Transverse colon (tissue), 4 donors: ENCODE measurements at places on chromosomes 2 and 18.

DNA sequence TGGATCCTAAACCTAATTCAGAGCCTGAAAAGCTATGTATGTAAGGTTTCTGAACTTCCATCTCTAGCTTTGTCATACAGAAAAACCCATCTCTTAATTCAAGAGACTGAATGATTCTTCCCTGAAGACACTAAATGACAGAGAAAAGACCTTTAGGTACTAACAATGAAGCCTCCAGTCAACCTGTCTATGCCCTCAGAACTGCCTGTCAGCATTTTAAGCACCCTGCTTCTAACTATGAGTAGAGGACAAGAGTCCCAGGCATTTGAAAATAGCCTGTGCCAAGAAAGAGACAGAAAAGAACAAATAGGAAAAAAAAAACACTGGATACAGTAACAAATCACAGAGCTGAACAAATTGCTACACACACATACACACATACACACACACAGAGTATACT lies 48.6 kb downstream of the AP1S3 start:
- H3K36me3 ChIP-seq: no peaks in the 10 kb centered on the region
- H3K27ac ChIP-seq: no peak overlapping the region

GRCh38 chr18:25814841-25815458 lies 275.5 kb downstream of the SS18 start:
- peaks cover 4% of the 10 kb centered on the region for H3K27me3 ChIP-seq
- H3K27ac ChIP-seq: no peak overlapping the region
- H3K36me3 ChIP-seq: no peaks in the 10 kb centered on the region
- H3K4me1 ChIP-seq: no peaks in the 10 kb centered on the region

DNA sequence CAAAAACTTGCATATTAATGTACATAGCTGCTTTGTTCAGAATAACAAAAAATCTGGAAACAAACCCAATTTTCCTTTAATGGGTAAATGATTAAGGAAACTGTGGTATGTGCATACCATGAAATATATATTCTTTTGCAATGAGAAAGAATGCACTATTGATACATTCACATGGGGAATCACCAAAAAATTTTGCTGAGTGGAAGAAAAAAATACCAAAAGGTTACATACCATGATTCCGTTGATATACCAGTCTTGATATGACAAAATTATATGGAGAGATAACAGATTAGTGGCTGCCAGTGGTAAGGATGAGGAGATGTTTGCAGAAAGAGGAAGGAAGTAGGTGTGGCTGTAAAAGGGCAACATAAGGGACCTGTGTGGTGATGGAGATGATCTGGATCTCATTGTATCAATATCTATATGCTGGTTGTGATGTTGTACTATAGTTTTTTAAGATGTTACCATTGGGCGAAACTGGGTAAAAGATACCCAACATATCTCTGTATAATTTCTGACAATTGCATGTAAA lies 54.6 kb upstream of the BCL2L11 start:
- H3K27ac ChIP-seq: no peak overlapping the region
- no peak for DNase-seq
- H3K4me3 ChIP-seq: no peak overlapping the region
- peaks cover 11% of the 10 kb centered on the region for H3K4me1 ChIP-seq

DNA sequence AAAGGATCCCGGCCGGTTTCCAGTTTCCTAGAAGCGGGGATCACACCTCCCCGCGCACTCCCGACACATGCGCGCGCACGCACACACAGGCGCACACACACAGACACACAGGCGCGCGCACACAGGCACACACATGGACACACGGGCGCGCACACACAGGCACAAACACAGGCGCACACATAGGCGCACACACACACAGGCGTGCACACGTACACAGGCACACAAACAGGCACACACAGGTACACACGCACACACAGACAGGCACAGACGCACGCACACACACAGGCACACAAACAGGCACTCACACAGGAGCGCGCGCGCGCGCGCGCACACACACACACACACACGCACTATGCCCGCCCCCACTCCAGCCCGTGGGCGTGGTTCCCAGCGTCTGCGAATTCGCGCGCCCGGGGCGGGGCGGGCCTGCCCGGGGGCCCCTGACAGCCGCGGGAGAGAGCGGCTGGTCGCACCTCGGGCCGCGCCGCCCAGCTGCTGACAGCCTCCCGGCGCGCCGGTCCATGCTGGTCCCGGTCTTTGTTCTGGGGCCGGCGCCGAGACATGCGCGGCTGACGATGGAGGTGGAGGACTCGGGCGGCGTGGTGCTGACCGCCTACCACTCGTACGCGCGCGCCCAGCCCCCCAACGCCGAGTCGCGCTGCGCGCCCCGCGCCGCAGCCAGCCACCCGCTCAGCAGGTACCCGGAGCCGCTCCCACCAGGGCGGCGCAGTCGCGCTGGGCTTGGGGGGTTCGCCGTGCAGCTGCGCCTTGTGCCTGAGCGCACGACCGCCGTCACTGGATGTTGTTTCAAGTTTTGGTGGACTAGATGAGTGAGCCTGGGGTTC lies at the start of gene ARHGAP28:
Gene ARHGAP28 (plus strand): TSS at position 470 of the 845 bp plus-strand sequence. CDS start 106 bp downstream, at position 576.
- H3K36me3 ChIP-seq: no peaks in the 10 kb centered on the region
- peak; percentile 60 for DNase-seq
- H3K4me3 ChIP-seq: peak within 1 kb of the TSS; percentile 44
- peaks cover 5% of the 10 kb centered on the region for H3K27me3 ChIP-seq

DNA sequence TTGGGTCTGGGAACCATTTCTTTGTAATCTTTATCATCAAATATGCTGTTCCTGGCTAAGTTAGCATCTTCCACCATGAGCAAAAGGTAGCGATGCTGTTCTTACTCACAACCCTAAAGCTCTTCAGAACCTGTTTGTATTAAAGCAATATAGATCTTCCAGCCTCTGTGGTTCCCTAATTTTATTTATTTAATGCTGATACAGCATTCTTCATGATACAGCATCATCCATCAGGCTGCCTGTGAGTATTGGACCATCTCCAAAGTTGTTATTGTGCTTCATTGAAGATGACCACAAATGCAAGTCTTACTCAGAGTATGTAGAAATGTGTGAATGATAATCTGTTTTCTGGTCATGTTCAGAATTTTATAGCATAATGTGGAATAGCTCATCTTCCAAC lies 40.9 kb upstream of the CTLA4 start:
- no peaks in the 10 kb centered on the region for H3K36me3 ChIP-seq
- no peak for DNase-seq
- no peaks in the 10 kb centered on the region for H3K4me1 ChIP-seq
- no peak overlapping the region for H3K4me3 ChIP-seq
- H3K27ac ChIP-seq: no peak overlapping the region

DNA sequence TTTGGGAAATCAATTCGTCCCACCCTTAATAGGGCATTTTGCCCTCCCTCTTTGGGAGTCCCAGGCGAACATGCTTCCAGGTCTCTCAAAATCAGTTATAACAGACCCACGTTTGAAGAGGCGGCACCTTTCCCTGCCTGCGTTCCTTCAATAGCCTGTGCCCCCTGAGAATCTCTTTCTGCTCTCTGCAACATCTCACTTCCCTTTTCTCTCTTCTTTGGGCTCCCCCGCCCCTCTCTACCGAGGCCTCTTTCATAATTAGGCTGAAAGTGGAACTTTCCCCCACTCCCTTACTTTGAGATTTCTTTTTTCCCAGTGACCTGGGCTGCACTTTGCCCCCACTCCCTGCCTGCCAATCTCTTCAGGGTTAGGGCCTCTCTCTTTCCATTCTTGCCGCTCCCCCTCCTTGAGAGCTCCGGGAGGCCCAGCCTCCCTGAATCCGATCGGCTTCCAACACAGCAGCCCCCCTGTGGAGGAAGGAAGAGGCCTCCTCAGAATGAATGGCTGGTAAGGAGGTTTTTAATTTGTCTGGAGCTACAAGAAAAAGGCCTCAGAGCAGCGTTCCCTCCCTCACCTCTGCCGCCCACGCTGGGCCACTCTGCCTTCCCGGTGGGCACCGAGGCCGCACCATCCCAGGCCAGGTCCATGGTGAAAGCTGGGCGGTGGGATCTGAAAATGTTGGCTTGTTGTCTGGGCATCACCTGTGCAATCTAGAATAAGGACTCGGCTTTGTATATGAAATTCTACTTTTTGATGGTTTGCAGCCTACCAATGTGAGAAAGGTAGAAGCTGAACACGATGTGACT lies 162.6 kb upstream of the SIX3 start:
- no peaks in the 10 kb centered on the region for H3K27me3 ChIP-seq
- DNase-seq: peak; percentile 24
- H3K4me3 ChIP-seq: no peak overlapping the region
- no peaks in the 10 kb centered on the region for H3K4me1 ChIP-seq
- H3K27ac ChIP-seq: peak overlapping the region; percentile 15

DNA sequence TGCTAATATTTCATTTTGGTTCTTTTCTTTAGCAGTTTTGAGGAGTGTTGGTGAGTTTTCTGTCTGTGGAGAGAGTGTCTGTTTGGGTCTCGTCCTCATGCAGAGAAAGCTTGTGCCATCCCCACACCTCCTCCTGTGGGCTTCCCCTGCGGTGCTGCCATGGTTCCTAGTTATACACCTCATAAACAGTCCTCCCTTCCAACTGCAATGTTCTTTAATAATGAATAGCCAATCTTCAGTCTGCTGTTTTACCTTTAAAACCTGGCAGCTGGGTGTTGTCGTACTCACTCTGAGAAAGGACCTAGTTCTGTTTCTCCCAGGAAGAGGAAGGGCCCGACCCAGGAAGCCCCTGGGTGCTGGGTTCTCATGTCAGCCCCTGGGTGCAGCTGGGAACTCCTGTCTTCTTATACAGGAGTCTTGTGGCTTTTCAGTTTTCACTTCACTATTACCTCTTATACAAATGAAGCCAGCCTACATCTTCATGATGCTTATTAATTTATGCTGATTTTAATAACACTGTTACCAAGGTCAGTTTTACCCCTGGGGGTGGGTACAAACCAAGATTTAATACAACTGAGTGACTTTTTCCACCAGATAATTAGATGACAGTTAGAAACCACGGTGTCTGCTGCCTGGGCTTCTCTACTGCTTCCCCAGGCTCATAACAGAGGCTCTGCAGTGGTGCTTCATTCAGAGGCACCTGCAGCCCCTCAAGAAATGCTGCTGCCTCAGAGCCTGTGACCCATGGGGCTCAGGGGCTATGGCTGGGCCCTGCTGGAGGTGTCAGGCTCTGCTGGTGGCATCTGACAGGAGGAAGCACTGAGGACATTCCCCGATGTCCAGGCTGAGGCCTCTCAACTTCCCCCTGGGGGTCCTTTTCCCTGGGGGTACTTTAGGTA lies 59.1 kb downstream of the COA5 start:
- H3K4me1 ChIP-seq: no peaks in the 10 kb centered on the region
- DNase-seq: peak; percentile 31
- no peaks in the 10 kb centered on the region for H3K27me3 ChIP-seq
- H3K27ac ChIP-seq: no peak overlapping the region

DNA sequence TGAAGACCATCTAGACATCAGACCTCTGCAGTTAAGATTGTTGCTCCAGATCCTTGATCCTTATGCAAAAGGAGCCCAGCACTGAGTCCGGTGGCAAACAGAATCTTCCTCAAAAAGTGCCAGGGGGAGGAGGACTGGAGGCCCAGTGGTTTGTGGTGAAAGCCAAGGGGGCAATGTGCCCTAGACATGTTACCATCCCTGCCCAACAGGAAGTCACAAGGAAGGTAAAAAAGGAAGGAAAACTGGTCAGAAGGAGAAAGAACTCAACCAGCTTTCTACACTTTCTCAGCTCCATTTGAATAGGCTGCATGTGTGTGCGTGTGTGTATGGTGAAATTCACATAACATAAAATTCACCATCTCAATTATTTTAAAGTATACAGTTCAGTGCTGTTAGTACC lies 25.0 kb upstream of the KDM3A start:
- no peak for DNase-seq
- no peaks in the 10 kb centered on the region for H3K36me3 ChIP-seq
- H3K4me1 ChIP-seq: no peaks in the 10 kb centered on the region
- no peak overlapping the region for H3K27ac ChIP-seq
- H3K27me3 ChIP-seq: no peaks in the 10 kb centered on the region
- no peak overlapping the region for H3K4me3 ChIP-seq

DNA sequence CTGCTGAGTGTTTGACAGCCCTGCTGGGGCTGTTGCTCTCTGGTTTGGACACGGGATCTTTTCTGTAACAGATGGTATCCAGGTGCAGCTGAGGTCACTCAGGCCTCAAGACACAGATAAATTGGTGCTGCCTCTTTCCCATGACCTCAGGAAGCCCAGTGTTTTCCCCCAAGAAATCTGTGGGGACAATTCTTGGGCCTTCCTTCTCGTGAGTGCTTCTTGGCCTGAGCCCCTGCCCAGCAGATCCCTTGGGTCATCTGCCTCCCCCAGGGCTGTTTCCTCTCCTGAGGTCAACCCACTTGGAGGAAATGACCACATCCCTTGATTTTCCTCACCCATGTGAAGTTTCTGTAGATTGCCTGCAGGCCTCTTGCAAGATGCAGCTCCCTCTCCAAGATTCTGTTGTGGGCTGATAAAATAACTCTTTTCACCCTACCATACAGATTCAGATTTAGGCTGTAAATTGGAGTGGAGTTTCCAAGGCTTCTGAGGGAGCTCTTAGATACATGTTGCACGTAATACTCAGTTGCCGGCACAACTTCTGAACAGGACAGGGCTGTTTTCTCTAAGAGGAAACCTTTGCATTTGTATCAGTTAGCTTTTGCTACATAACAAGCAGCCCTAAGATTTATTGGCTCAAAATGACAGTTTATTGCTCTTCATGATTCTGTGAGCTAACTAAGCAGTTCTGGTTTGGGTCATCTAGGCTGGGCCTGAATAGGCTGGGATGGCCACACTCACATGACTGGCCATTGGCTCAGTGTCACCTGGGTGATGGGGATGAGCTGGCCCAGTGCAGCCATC lies 13.1 kb downstream of the ZAP70 start:
- H3K4me1 ChIP-seq: no peaks in the 10 kb centered on the region
- no peak overlapping the region for H3K4me3 ChIP-seq
- H3K36me3 ChIP-seq: no peaks in the 10 kb centered on the region
- DNase-seq: no peak
- no peak overlapping the region for H3K27ac ChIP-seq
- no peaks in the 10 kb centered on the region for H3K27me3 ChIP-seq

DNA sequence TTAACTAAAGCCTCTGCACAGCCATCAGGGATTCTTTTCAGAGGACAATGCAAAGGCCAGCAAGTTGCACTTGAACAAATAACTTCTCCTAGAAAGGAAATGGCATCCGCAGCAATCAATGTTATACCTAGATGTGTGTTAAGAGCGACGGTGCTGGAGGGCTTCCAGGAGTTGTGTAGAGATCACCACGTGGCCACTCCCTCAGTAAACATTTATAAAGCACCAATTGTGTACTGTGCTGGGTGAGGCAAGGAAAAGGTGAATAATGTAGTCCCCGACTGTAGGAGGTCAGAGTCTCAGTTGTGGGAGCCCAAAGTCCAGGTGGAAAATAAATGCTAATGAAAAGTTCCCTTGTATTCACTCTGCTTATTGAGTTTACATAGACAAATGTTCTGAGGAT lies 135.0 kb downstream of the ALK start:
- H3K4me1 ChIP-seq: no peaks in the 10 kb centered on the region
- no peak overlapping the region for H3K4me3 ChIP-seq
- no peak overlapping the region for H3K27ac ChIP-seq
- DNase-seq: no peak
- no peaks in the 10 kb centered on the region for H3K27me3 ChIP-seq

DNA sequence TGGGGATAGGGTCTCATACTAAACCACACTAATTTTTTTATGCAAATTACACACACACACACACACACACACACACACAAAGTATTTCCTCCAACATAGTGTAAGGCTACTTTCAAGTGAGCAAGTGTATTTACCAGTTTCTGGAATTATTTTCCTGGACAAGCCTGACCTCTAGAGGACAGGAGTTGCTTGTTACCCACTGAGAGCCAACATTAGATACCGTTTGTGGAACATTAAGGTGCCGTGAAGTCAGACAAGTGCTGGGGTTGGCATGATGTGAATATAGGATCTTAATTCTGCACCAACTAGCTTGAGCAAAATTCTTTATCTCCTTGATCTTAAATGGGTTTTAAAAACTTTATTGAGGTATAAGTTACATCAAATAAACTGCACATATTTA lies 39.3 kb upstream of the SERPINB2 start:
- H3K36me3 ChIP-seq: no peaks in the 10 kb centered on the region
- no peak overlapping the region for H3K27ac ChIP-seq
- no peak overlapping the region for H3K4me3 ChIP-seq
